ENCODE measurements at places on chromosomes 2 and 18. TPM values are rescaled to one million over a fixed set of nuclear protein-coding genes. Genes with fewer than 3 reads are reported as not detected.
A peak's percentile ranks its signal among the peaks of the same experiment; 100 is the strongest.

DNA sequence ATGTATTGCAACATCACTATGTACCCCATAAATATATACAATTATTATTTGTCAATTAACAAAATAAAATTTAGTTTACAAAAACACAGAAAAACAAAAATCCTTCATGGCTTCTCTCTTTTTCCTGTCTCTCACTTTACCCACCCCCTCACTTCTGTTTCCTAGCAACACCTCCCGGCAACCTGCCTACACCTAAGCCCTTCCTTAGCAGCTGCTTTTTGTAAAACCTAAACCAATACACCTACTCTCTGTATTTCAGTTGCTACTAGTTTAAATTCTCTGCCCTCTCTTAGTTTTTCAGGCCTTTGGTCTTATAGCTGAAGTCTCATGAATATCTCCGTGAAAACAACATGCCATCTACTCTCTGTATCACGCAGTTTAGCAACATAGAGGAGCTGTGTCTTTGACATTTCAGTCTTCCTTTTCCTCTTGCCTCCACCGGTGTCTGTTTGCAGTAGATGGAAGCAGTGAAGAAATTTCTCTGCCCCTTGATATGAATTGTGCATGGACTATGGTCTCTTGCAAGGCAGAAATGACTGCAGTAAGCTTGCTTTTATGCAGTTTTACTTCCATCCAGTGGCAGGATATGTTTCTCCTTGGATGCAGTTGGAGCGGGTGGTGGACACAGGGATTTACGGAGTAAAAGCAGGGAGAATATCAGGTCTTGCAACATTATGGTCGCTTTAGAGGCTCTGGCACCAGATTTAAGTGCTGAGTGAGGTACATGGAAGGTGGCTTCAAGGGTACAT is 42.0 kb upstream of the ZDBF2 start:
- peak; percentile 6 for DNase-seq

- DNase-seq: no peak
Observed at GRCh38 chr2:238901461-238902057, 53.7 kb downstream of the TWIST2 start.

DNA sequence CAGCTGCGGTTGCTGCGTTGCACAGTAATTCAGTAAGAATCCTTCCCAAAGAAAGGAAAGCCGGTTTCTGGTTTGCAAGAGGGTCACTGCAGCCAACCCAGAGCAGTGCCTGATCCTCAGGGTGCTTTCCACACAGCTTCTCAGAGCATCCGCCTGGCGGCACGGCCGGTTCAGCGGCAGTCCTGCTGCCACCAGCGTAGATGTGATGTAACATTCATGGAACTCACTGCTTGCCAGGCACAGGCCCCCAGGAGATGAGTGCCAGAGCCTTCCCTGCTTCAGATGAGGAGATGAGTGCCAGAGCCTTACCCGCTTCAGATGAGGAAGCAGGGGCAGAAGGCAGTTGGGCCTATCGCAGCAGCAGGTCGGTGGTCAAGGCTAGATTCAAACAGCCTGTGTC is 230.2 kb downstream of the GBX2 start:
- no peak for DNase-seq

- DNase-seq: no peak
Observed at GRCh38 chr18:75208836-75209128, 157 bp downstream of the PTGR3 start.

DNA sequence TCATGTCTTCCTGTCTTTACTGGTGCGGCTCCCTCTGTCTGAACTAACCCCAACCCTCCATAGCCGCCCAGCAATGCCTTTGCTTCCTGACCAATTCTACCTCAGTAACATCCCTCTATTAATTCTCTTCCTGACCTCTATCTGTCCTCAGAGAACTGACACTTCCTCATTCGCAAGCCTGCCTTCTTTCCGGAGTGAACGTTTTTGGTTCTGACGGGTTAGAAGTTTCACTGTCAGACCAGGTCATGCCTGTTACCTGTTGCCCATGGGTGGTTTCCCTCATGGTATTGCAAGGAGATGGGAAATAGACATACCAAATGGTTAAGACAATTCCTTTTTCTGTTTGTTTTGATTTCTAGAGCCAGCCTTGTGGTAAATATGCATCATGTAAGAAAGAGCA is 453.4 kb upstream of the SLC14A2 start:
- no peak for DNase-seq

GRCh38 chr2:26786207-26787028 is 562 bp downstream of the CENPA start:
- DNase-seq: peak; percentile 17

DNA sequence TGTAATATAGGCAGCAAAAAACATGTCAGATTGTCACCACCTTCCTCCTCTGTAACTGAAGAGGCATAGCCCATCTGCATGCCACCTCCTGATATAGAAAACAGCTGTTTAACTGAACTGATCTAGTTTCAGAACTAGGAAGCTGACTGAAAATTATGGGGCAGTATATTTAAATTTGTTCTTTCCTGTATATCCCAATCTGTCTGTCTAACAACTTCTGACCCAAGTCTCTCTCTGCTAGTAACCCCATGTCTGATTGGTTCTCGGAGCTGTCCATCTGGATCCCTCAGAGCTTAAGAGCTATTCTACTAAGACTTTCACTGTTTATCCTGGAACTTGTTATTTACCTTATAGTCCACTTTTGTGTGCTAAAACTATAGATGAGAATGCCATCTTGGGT is 68.2 kb upstream of the SLC35G4 start:
- DNase-seq: no peak

DNA sequence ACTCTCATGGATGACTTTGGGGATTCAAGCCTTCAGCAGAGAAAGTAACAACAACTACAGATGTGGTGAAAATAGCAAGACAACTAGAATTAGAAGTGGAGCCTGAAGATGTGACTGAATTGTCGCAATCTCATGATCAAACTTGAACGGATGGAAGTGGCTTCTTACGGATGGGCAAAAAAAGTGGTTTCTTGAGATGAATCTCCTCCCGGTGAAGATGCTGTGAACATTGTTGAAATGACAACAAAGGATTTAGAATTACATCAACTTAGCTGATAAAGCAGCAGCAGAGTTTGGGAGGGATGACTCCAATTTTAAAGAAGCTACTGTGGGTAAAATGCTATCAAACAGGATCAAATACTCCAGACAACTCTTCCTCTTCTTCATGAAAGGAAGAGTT is 43.1 kb downstream of the AAK1 start:
- DNase-seq: no peak

DNA sequence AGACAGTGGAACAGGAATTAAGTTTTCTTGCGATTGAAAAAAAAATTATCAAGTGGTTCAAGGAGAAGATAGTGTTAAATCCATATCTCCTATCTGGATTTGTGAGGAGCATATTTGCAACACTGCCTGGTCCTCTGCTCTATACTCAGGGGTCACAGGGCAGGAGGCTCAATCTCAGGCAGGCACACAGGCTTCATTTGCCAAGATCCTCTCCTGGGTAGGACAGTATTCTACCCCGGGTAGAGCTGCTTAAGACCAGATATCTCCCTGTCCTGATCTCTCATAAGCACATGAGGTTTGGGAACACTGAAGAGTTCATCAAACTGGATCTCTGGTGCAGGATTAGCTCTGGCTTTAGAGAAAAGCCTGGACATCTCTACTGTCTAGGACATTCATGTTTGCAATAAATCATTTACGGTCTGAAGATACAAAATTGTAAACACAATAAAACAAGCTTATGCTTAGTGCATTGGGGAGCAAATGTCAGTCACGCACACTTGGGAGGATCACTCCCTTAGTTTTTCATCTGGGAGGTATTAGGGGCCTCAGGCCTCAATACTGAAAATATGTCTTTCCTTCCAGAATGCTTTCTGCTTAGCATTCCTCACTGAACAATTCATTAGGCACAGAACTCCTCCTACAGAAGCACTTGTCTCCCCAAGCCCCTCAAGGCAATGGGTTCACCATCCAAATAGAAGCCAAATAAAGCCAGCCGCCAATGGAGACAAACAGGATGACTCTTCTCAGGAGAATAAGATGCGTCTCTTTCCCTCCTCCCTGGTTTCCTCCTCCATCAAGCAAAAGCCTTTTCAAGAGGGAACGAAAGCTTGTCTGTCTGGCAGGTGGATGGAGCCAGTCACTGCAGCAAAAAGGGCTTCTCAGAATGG is 34.1 kb upstream of the LCLAT1 start:
- no peak for DNase-seq

DNA sequence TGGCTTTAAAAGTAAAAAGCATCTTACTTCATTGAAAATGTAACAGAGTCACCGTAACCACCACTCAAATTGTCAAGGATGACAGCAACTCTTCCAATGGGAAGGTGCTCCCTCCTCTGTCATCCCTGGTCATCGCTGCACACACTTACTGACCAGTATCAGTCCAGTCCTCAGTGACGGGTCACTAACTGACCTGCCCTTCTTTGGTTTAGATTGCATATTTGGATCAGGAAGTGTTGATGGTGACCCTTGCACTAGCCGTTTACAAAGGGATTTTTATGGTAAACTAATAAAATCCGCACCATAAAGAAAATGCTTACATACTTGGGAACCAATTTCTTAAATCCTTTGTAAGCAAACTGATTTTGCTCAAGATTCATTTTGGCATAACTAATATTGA is 141.9 kb upstream of the ACAA2 start:
- no peak for DNase-seq

GRCh38 chr18:36702401-36703013 is 126.3 kb downstream of the TPGS2 start:
- no peak for DNase-seq

GRCh38 chr18:2412996-2413751 is 158.1 kb downstream of the METTL4 start:
- no peak for DNase-seq

DNA sequence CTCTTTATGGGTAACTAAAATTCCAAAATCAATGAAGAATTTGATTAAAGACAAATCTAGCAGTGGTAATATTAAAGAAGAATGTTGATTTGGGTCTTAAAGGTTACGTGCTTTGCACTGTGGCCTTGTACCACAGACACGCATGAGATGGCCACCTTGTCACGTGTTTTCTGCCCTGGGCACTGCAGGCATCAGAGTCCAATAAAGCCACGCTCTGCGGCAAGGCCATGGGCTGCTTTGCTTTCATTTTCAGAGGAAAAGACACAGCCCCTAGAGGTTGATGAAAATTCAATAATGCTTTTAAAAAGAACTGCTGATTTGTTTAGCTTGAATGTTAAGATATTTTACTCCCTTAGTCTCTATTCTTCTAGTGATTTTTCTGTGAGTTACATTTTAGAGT is 30.4 kb downstream of the AOX1 start:
- DNase-seq: no peak

GRCh38 chr2:199366406-199366805 is 91.3 kb downstream of the SATB2 start:
- no peak for DNase-seq

GRCh38 chr18:35051641-35052377 is 10.6 kb downstream of the MAPRE2 start:
- no peak for DNase-seq

GRCh38 chr2:121902171-121902591 is 146.7 kb downstream of the TSN start:
- no peak for DNase-seq

- peak; percentile 52 for DNase-seq
Observed at GRCh38 chr2:191870744-191871143, 23.9 kb upstream of the CAVIN2 start.

DNA sequence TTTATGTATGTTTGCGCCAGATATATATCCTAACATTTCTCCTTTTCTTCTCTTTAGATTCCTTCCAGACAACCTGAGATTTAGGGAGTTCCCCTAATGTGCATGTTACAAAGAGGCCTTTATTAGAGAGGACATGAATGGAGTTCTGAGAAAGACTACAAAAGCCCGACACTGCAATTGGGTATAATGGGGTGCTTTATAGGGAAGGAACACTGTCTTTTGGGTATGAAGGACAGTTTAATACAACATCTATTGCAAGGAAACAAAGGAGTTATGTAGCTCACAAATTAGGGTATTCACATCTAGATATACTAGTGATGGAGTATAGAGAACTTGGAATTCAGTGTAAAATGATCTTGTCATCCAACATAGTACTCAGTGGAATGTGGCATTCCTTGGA is 383.8 kb downstream of the FIGN start:
- DNase-seq: no peak

GRCh38 chr2:100976645-100977391 is 25.3 kb upstream of the RPL31 start:
- DNase-seq: peak; percentile 89

DNA sequence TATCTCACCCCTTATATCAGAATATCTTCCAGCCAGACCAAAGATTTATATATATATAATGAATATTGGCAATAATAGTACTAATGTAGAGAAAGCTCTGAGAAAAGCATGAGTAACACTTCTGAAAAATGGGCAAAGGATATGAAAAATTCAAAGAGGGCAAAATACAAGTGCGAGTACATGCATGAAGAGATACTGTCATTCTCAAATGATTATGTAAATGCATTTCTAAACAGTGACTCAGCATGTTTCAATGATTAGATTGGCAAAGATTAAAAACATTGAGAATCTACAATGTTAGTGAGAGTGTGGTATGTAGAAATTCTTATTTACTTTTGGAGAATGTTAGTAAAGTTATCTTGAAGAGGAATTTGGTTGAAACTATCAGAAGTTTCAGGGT is 118.3 kb upstream of the NEDD4L start:
- peak; percentile 27 for DNase-seq

DNA sequence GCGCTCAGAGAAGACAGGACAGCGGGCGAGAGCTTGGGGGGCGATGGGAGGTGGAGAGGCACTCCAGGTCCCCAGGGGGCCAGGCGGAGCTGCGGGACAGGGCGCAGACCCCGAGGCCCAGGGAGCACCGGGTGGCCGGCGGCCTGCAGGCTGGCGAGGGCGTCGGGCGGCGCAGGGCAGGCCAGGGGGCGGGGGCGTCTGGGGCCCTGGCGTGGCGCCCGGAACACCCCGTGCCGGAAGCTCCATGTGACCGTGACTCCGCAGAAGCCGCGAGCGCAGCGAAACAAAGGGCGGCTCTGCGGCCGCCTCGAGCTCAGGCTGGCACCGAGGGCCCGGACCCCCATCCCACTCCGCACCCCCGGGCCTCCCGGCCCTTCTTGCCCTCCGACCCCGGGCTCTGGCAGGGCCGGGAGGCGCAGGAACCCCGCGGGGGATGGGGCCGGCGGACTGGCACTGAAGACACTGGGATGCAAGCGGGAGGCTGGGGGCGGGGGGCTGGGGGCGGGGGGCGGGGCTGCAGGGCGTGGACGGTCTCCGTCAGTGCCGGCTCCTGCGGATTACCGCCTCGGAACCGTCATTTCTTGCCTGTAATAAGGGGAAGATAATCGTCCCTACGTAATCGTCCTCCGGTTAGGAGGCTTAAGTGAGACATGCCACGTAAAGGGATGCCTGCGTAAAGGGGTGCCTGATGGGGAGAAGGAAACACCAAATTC is 19.1 kb downstream of the SH2D6 start:
- peak; percentile 91 for DNase-seq

GRCh38 chr2:186582698-186583097 is 7.2 kb upstream of the ITGAV start:
- no peak for DNase-seq

GRCh38 chr2:205661281-205661680 is 21.0 kb upstream of the NRP2 start:
- DNase-seq: no peak

GRCh38 chr18:7170292-7170691 is 52.7 kb upstream of the LAMA1 start:
- DNase-seq: no peak

SGO2 gene
- 43.1 TPM for total RNA-seq

PTPRN gene
- total RNA-seq: 1.5 TPM

WDCP gene
- total RNA-seq: 14.3 TPM

CTIF gene
- total RNA-seq: 15.8 TPM

CCDC102B gene
- total RNA-seq: 9.7 TPM

MERTK gene
- total RNA-seq: 0.46 TPM

VWC2L gene
- total RNA-seq: not detected

SNRNP27 gene
- 88.6 TPM for total RNA-seq

PDE1A gene
- 3.5 TPM for total RNA-seq

RFTN2 gene
- total RNA-seq: 0.40 TPM

PTPRM gene
- total RNA-seq: 28.1 TPM

HOXD13 gene
- not detected for total RNA-seq

RESP18 gene
- total RNA-seq: not detected
